ENCODE measurements at places on chromosomes 2 and 18.
A peak's percentile ranks its signal among the peaks of the same experiment; 100 is the strongest.

DNA sequence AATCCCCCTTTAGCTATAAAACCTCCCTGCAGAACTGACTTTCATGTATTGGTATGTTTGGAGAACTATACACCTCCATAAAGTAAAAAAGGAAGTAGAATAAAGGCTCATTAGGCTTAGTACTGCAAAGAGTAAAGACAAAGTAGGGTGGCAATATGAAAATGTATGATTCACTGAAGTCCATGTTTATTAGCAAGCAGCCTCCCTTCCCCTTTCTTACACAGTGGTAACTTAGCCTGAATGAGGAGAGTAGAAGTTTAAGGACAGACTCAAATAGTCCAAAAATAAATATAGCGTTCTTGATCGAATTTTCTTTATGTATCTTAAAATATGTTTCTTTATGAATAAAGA, 1.5 kb downstream of the ZNF804A start:
- DNase-seq: no peak

GRCh38 chr2:48362515-48362914, 167.4 kb upstream of the STON1 start:
- no peak for DNase-seq

DNA sequence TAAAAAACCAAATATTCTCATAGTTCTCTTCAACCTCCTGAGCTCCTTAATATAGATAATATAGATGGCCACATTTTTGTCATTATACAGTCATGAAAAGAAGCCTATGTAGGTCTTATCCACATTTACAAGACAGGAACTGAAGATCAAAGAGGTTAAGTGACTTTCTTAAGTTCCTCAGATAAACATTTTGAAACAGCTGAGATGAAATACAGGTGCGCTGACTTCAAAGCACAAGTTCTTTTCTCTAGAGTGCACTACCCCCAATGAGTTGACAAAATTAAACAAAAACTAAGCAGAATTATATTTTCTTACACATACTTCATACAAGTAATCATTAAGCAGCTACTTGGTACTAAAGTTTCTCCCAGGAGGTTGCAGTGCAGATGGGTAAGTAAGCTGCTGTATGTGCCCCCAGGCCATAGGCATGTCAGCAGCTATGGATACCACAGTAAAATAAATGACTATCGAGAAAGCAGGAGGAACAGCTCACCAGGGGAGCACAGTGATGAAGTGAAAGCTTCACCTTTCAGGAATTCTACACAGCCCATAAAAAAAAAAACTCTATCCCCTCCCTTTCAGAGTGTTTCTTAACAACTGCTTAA, 199.8 kb downstream of the DPP10 start:
- DNase-seq: no peak

- DNase-seq: peak; percentile 57
These were observed 97.6 kb upstream of the SLC39A10 start for GRCh38 chr2:195559431-195559914.

GRCh38 chr2:221513232-221513631, 58.9 kb downstream of the EPHA4 start:
- no peak for DNase-seq

- no peak for DNase-seq
These were observed 694.8 kb upstream of the SLC39A10 start for GRCh38 chr2:194962254-194962653.

- DNase-seq: no peak
These were observed 173.0 kb downstream of the DDX1 start for GRCh38 chr2:15764683-15765011.

DNA sequence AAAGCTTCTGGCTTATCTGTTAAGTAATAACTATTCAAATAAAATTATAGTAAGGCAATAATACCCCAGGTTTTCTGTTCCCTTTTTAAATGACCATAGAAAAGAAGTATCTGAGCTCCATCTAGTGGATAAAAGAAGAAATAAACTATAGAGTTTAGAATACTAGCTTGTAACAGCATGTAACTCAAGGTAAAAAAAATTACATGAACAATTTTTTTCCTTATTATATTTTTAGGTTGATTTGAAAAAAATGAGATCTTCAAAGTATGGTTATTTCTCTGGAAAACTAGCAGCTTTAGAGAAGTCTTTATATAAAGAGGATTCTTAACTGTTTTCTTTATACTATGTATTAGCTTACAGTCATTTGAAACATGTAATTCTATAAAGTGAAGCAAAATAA, 58.1 kb downstream of the NCKAP1 start:
- DNase-seq: no peak

GRCh38 chr2:14756122-14756541, 123.6 kb downstream of the LRATD1 start:
- no peak for DNase-seq

- DNase-seq: no peak
These were observed 62.8 kb downstream of the MYO1B start for GRCh38 chr2:191308026-191308425.

DNA sequence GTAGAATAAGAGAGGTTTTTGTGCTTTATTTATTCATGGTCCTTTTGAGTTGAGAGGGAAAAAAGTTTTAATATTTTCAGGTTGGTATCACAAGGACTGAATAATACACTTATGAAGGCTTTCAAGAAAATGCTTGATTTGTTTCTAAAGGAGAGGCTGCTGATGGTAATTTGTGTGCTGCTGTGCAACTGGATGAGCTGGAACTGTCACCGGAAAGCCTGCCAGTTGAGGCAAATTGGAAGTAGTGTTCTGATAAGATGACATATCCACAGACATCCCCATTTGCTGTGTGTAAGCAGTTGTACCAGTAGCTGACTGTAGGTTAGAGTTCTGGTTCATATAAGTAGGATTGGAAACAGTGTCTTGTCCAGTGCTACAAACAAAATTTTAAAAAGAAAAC, 21.6 kb upstream of the CACNB4 start:
- no peak for DNase-seq

GRCh38 chr2:74740741-74741431, 86.8 kb downstream of the SEMA4F start:
- no peak for DNase-seq

GRCh38 chr2:21404137-21404536, 280.4 kb downstream of the TDRD15 start:
- DNase-seq: no peak

- DNase-seq: no peak
These were observed 36.3 kb downstream of the ST8SIA5 start for GRCh38 chr18:46720521-46720920.

GRCh38 chr18:4987452-4988405, 209.3 kb downstream of the AKAIN1 start:
- no peak for DNase-seq

DNA sequence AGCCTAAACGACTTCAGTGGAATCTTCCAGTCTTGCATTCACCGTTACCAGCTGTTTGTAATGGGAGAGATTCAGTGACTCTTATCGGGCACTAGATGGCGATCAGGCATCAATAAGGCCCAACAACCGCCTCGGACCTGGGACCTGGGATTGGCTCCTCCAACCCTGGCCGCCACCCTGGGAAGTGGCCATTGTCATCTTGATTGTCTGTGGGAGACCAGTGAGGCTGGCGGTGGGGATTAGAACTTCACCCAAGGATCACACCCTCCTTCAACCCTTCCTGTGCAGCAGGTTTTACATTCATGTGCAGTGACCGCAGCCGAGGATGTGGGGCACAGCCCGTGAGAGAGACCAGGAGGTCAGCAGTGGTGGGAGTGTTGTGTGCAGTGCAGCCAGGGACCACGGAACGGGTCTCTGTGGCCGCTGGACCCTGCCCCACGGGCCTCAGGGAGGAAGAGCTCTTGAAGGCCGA, 85.3 kb downstream of the SPP2 start:
- peak; percentile 25 for DNase-seq

- DNase-seq: no peak
These were observed 17.4 kb upstream of the DNAJC10 start for GRCh38 chr2:182698671-182699070.

DNA sequence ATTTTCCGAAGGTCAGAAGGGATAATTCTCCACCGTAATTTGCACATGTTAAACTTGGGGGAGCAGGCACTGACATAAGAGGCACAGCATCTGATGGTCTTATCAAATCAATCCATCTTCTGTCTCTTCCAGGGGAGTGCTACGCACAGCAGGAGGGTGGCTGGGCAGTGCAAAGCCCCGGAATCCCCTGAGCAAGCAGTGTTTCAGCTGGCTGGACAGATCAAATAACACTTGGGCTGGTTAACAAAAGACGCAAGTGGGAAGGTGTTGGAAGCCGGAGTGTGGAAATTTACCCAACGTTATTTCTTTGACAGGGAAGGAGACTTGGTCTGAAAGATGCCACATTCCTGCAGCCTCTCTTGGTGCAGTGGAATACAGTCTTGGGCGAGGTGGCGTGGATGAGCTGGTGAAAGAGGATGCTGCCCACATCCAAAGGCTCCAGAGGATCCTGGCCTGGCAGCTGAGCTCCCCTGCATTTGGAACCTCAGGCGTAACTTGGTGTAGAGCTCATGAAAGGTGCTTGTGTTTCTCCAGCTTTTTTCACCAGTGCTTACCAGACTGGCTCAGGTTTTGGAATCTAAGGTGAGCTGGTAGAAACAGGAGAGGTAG, 103.0 kb downstream of the MAPK4 start:
- no peak for DNase-seq

DNA sequence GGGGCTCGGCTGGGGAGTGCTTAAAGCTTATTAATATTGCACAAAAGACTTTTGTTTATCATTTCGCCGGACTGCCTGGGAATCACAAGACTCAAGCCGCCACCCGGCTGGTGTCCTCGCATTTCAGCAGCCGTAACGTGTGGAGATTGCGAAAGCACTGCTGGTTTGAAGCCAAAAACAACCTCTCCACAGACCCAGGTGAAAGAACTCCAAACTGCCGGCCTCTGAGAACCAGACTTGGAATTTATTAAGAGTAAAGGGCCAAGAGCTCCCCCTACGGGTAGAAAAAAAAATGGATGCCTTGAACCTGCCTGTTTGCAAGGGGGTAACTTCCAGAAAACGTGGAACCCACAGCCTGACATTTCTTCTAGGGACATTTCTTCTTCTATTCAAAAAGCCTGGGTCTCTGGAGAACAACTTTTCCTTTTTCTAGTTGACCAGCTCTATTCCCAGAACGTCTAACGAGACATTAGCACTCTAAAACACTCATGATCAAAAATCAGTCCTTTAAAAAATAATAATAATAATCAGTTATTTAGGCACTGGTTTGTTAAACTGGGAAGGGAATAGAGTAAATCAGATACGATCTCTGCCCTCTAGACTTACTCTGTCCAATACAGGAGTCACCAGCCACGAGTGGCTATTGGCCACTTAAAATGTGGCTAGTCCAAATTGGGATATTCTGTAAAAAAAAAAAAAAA, 216.3 kb downstream of the C1D start:
- no peak for DNase-seq

GRCh38 chr18:4035521-4035920, 419.6 kb downstream of the DLGAP1 start:
- DNase-seq: no peak

DNA sequence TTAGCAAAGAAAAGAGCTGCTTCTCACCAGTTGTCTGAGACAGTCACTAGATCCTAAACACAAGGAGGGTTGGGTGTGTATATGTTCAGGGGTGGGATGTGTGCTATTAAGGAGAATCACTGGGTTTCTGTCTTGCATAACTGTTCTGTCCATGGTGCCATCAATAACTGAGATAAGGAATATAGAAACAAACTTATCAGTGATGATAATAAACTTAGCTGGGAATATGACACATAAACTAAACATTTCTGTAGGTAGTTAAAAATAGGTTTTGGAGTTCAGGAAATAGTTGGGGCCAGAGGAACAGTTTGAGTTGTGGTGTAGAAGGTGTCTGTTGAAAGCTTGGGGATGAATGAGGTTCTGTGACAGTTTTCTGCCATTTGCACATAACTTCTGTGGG, 17.4 kb downstream of the NAPG start:
- no peak for DNase-seq

- DNase-seq: no peak
These were observed 868.5 kb downstream of the RNF144A start for GRCh38 chr2:7785700-7786099.

DNA sequence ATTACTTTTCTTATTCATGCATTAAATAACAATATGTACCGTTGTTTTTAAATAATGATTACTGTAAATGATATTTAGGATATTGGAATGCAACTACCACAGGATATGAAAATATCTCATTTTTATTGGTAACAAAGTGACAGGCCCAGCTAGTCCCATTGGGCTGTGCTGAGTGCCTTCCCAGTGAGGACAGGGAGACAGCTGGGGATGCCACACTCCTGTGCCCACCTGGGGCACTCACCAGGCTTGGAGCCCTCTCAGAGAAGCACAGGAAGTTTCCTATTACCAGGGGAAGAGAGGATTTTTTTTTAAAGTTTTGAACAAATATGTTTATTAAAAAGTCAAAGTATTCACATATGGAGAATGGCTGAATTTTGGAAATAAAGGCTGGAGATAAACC, 48.9 kb downstream of the PARD6G start:
- no peak for DNase-seq

DNA sequence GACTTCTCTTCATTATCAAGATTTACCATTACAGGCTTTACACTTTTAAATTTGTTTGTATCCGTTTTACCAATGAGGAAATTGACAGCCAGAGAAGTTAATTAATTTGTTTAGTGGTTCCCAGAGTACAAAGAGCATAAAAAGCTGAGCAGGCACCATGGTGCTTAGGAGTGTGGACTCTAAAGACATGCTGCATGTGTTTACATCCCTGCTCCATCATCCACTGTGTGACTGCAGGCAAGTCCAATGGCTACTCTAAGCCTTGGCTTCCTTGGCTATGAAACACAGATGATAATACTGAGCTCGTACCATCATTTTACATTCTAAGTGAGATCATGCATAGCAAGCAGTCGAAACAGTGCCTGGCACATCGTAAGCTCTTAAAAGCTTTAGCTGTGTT, 108.0 kb upstream of the SLC35G4 start:
- DNase-seq: no peak

DNA sequence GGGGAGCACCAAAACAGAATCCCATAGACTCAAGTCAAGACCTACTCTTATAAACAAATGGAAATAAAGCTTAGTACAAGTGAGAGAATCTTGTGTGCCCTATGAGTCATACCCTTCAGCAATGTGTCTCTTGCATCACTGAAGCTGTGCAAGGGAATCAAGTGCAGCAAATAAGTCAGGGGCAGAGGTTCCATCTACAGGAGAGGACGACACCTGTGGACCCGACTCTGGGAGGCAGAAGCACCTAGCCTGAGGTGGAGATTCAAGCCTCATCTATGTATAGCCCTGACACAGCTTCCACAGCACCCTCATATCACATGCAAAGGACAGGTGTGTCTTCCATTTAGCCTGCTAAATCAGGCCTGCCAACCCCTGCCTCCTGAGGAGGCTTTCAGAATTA, 298.2 kb downstream of the CNTNAP5 start:
- no peak for DNase-seq

- DNase-seq: no peak
These were observed 6.9 kb upstream of the POTEF start for GRCh38 chr2:130135692-130136541.

GRCh38 chr2:157839162-157839801, 36.8 kb downstream of the ACVR1 start:
- no peak for DNase-seq

- DNase-seq: no peak
These were observed 94.8 kb upstream of the B3GNT7 start for GRCh38 chr2:231300722-231301076.

DNA sequence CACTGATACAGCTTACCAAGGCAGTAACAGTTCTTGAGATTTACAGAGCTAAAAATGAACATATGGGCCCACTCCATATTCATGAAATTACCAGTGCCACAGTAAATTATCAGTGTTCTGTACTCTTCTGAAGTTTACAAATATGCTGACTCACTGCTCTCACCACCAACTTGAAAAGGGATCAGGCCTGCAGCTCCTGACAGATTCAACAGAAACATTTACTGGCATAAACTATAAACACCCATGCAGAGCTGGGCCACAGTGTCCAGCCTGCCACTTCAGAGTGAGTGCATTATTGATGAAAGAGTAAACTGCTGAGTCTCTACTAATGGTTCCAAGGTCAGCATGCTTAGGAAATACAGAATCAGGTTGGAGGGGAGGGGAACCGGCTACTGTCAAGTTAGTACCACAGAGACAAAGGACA, 83.1 kb downstream of the FARSB start:
- DNase-seq: no peak

Measured in CD4-positive, alpha-beta T cell (primary cell).